ENCODE measurements at places on chromosomes 7 and 10. TPM values are rescaled to one million over a fixed set of nuclear protein-coding genes. Genes with fewer than 3 reads are reported as not detected.

- no peak for DNase-seq
These were observed 58.5 kb downstream of the PLCE1 start for GRCh38 chr10:94052281-94052680.

DNA sequence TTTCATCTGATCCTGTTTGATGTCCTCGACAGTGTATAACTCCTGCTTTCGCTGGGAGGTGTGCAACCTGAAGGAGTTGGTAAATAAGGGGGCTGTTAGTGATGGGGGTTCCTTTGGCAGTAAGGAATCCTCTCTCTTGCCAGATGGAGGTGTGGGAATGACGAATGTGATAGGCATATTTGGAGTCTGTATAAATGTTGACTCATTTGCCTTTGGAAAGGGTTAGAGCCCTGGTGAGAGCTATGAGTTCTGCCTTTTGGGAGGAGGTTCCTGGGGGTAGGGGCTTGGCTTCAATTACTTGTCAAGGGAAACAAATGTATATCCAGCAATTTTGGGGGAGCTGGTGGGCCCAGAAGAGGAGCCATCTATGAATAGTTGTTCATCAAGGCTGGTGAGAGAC, 11.4 kb upstream of the CHST3 start:
- DNase-seq, result no peak

DNA sequence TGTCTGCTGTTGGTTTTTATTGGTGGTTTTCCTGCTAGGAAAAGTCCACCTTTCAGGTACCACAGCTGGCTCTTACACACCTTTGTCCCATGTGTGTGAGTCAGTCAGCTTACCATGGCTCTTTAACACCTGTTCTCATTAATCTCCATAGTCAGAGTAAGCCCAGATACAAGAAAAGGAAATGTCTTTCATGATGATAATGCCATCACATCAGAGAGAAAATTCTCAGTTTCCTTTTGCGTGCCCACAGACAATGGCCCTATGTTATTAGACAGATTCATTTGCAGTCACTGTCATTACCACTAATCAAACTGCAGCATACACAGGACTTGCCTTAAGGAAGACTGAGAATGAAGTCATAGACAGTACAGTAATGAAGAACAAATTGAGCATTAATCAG, 1583.6 kb upstream of the LRRTM3 start:
- no peak for DNase-seq

TECTB gene
- polyA plus RNA-seq, result not detected

DNA sequence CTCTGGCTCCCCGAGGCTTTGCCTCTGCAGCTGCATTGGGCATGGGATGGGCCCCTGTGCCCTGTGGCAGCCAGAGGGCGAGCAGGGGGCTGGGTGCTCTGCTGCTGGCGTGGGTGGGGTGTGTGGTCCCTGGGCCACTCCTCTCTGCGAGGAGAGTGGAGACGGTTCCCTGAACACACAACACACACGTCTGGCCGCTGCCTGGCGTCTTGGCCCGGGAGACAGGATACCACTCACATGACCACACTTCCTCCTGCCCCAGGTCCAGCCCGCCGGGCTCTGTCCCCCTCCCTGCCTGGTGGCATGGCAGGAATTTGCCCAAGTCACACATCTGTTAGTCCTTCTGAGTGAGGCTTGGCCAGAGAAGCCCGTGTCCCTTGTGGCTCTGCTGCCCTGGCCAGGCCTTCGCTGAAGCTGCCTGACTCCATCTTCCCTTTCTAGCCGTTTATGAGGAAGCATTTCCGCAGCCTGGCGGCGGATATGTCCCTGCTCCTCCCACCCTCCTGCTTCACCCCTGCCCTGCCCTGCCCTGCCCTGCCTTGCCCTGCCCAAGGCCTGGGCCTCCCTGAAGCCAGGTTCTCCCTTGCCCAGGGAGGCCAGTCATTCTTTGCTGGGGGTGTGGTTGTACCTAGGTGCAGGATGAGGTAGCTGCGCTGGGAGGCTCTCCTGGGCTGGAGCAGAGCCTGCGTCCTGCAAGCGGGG, 3.0 kb downstream of the BRI3 start:
- DNase-seq, result no peak

SEMA3E gene
- polyA plus RNA-seq, result 12.6 TPM

EVX1 gene
- polyA plus RNA-seq, result 2.0 TPM

PRF1 gene
- polyA plus RNA-seq, result 1.3 TPM

GCK gene
- polyA plus RNA-seq, result 2.1 TPM

DNA sequence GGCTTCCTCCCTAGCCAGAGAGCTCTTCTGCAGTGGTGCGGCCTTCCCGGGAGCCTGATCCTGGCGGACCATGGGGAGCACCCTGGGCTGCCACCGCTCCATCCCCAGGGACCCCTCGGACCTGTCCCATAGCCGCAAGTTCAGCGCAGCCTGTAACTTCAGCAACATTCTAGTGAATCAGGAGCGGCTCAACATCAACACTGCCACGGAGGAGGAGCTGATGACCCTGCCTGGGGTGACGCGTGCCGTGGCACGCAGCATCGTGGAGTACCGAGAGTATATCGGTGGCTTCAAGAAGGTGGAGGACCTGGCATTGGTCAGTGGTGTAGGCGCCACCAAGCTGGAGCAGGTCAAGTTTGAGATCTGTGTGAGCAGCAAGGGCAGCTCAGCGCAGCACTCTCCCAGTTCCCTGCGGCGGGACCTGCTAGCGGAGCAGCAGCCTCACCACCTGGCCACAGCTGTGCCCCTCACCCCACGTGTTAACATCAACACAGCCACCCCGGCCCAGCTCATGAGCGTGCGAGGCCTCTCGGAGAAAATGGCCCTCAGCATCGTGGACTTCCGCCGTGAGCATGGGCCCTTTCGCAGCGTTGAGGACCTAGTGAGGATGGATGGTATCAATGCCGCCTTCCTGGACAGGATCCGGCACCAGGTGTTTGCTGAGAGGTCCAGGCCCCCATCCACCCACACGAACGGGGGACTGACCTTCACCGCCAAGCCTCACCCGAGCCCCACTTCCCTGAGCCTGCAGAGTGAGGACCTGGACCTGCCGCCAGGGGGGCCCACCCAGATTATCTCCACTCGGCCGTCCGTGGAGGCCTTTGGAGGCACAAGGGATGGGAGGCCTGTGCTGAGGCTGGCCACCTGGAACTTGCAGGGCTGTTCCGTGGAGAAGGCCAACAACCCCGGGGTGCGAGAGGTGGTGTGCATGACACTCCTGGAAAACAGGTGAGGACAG, 1.5 kb downstream of the EEPD1 start:
- no peak for DNase-seq

DNA sequence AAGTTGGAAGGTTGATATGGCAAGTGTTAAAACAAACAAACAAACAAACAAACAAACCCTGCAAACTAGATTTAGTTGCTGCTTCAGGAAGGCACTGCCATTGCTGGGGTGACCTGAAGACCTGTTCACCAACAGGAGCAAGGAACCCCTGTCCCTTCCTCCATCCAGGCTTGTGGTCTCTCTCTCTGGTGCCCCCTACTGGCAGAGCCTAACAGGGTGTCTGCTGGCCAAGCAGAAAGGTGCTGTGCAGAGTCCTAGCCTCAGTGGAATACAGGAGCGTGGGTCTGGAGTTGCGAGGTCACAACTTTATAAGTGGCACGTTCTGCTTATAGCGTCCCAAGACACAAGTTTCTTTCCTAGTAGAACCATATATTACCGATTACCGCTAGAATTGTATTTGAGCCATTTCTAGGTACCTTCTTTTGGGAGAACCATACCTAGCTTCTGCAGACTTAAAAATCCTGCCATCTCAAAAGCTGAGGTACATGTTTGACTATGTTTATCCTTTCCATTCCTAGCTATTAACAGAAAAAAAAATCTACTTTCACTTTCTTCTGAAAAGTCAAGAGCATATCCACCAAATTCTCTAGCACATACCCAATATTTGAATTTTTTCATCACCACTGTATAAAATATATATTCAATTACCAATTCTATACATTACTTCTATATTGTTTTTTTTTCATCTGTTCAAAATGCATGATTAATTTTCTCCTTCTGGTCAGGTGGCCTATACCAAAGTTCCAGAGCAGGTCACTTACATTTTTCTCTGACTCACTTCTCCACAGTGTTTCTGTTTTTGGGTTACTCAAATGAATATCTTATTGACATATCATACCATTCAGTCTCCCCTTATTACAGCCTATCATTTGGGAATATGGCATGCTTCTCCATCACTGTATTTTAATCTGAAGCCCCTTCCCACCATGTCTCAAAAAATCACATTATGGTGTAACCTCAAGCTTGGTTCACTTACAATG, 29.1 kb upstream of the CALD1 start:
- no peak for DNase-seq

DNA sequence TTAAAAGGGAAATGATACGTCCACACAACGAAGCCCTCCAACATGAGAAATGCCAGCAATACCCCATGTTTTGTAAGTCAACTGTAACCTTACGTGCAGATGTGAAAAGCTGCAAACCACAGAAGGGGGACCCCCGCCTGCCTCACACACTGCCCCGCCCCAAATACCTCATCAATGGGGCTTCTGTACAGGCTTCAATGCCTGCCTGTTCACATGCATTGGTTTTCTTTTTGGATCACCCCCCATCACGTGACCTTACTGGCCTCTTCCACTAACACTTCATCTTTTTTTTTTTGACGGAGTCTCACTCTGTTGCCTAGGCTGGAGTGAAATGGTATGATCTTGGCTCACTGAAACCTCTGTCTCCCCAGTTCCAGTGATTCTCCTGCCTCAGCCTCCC, 224.0 kb downstream of the TNS3 start:
- no peak for DNase-seq

GRCh38 chr10:120612756-120613155, 155.7 kb downstream of the PLPP4 start:
- no peak for DNase-seq

DNA sequence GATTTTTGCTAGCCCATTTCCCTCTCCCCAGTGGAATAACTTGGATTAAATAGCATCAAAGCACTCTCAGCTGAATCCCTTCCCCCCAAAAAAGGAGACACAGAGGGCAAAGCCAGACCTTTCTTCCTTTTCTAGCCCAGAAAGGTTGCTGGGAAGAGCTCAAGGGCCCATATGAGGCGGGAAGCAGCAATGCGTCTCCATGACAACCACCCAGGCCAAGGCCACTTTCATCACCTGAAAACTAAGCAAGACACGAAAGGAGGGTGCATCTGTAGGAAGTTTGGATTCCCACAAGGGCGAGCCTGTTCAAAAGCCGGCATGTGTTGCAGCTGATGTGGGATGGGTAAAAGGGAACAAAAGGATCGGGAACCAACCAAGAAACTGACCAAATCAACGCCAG, 229.1 kb downstream of the PLXNA4 start:
- DNase-seq, result no peak

DNA sequence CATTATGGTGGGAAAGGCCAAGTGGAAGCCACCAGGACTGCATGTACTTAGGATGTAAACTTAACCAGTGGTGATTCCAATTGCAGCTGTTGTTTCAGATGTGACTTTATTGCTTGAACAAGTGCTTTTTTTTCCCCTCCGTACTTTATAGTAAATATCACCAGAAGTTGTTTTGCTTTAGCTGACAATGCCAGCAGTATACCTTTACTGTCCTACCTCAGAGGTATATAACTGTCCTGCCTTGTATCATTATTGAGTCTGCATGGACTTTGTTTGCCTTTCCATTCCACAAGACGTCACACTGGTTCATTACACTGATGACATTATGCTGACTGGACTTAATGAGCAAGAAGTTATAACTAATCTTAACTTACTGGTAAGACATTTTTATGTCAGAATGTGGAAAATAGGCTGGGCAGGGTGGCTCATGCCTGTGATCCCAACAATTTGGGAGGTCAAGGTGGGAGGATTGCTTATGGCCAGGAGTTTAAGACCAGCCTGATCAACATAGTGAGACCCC, 77.1 kb upstream of the RAB18 start:
- no peak for DNase-seq

DNA sequence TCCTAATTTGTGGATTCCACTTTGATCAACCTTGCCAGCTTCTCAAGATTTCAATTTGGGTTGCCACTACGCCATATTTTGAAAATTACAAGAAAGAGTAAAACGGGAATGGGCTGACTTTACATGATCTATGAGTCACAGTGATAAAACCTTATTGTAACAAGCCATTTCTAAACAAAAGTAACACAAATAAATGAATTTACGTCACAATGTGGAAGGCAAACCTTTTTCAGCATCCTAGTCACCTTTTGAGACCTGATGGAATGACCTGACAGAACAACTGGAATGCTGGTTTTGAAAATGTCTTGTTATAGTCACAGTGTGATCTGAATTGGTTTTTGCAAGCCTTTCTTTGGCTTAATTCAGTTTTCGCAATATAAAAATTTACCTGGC, 85.9 kb downstream of the CDK6 start:
- DNase-seq, result no peak

NPFFR1 gene
- polyA plus RNA-seq, result 0.01 TPM

DNA sequence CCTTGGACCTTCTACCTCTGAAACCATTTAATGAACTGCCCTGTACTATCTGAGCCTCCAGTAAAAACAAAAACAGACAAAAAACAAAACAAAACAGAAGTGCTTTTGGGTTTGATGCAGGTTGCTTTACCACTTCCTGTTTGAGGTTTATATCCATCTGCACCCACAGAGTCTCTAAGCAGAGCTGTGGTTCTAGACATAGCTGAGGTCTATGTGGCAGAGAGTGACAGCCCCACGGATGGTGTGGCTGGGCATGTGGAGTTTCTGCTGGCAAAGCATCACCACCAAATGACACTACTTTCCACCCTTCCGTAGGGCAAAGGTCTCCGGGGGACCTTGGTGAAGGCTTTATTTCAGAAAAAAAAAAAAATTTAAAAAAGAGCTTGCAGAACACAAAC, 754.2 kb downstream of the GRID1 start:
- no peak for DNase-seq

TMEM236 gene
- polyA plus RNA-seq, result 0.44 TPM

DNA sequence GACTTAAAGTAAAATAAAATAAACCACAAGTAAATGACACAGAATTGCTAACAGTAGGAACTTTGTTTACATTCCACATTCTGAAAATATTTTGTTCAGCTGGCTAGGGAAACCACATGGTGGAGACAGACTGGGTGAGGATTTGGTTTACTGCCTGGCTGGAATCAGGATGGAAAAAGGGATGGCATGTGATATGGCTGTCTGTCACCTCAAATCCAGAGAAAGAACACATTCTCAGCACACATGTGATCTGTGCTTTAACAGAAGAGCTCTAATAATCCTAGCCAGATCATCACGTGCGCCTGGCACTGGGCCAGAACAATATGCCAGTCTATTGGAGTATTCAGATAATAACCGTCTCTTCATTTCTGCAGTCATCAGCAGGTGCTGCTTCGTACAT, 90.9 kb upstream of the PIP4K2A start:
- DNase-seq, result no peak

GRCh38 chr7:157851501-157852067, 514.8 kb downstream of the DNAJB6 start:
- no peak for DNase-seq

DNA sequence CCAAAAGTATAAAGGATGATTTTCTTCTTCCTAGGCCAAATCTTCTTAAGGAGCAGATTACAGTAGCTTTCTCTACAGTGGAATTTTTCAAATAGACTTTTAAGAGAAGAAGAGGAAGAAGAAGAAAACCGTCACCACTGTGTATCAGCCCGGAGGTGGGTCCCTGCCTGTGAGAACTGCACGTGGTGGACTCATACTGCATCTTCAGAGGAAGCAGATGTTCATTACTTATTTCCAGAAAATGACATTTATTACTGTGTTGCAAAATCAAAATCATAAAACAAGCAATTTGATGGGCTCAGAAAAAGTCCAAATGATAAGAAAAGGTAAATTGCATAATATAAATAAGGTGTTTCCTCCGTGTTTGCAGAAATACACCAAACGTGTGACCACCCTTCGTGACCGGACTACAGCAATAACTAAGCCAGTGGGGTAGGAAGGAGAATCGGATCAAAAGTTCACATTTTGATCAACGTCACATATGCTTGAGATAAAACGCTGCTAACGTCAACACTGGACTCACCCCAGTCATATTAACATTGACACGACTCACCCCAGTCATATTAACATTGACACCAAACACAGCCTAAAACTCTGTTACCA, 179.2 kb downstream of the PTPRN2 start:
- DNase-seq, result no peak

Measured in urinary bladder (tissue), 4 donors.